ENCODE measurements at places on chromosomes 11 and 22.

DNA sequence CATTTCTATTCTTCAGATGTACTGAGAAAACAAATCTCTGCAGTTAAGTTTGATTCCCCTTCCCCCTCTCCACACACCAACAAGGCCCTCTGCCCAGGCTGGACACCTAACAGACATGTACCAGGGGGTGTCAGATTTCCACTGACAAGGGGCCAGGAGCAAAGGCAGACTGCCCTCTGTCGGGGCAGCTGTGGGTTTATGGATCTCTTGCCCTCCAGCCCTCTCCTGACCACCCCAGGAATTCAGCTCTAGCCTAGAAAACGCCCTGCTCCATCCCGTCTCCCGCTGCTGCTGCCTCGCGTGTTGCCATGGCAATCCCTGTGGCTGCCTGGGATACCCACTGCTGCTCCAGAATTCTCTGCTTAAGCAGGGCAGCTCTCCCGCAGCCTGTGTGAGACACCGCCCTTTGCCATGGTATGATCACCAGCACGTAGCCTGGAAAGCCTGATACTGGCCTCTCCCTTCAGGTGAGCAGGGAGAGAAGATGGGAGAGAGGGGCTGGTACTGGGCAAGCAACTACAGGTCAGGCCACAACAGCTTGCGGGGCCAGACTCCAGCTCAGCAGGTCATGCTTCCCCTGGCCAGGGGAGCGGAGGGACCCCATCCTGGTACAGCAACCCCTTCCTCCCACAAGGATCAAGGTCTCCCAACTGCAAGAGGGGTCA, 41.6 kb downstream of the BUD13 start:
- peak; percentile 86 for DNase-seq

DNA sequence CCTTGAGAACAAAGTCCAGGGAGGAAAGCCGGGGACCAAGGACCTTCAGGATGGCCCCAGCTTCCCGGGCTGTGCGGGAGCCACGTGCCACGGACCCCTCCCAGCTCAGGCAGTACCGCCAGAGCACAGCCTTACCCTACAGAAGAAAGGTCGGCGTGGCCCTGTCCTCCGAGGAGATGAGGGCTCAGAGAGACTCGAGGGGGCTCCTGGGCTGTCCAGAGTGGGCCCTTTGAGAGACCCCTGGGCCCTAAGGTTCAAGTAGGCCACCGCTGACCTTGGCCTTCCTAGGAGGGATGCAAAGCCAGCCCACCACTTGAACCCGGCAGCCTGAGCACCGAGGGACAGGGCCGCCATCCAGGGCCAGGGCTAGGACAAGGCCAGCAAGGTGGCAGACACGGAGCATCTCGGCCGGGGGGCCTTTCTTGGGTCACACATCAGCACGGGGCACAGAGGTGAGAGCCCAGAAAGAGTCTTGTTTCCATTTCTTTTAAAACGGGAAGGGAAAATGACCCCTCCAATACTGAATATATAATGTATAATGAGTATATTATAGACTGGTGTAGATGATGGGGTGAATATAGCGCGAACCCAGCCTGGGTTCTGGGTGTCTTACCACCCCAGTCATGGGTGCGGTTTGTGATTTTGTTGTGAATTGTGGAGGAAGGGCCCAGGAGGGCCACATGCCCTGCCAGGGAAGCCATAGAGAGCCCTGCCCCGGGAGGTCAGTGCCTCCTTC, 34.4 kb upstream of the PPARA start:
- no peak for DNase-seq

GRCh38 chr22:38270091-38270992, 2.5 kb downstream of the TMEM184B start:
- no peak for DNase-seq

GRCh38 chr22:40593460-40594273, 42.9 kb downstream of the MRTFA start:
- DNase-seq = no peak
